DMS79 treated with DMSO at 0.1 percent for 48 hours (cell line): ENCODE measurements at places on chromosomes 3 and 15.

DNA sequence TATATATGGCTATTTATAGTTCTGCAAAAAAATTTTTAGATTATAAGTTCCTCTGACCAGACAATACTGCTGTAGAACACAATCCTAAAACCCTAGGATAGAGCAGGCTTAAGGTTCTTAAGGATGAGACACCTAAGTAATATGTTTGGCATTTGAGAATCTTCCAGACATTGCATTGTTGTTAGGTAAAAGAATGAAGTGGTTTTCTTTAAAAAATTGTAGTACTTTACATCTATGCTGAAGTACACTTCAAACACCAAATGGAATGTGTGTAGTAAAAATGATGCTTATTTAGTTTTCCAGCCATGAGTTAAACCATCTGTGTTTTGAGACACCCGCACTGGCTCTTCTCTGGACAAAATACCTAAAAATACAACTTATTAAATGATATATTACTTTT, 857.7 kb downstream of the OTOL1 start:
- DNase-seq: no peak

DNA sequence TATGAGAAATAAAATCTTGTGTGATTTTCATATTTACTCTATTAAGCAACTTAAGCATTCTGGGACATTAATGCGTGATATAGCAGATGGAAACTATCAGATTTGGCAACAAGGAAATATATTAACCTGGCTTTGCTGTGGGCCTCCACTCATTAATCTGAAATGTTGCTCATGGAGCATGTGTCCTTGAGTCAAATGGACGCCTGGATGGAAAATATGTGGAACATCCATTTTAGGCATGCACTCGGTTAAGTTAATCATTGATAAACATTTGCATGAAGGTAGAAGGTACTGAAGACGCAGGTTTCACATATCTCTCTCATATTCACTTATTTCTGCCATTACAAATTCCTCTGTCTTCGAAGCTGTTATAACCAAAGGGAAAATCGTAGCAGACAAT, 246.1 kb downstream of the NR2F2 start:
- DNase-seq: no peak

DNA sequence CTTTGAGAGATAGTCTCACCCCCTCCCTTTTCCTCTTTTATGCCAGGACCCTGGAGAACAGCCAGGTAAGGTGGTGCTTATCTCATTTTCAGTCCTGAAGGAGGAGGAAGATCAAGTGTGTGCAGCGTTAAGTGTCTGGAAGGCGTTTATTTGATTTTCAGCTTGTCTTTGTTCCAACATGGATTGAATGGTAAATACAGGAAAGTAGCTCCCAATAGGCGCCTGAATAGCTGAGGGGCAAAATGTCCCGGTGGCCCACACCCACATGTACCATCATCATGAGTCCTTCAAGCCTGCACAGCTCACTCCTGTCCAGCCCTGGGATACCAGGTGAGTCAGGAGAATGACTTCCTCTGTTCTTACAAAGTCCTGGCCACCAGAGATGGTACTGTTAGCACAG, 73.5 kb downstream of the CEMIP start:
- peak; percentile 28 for DNase-seq

DNA sequence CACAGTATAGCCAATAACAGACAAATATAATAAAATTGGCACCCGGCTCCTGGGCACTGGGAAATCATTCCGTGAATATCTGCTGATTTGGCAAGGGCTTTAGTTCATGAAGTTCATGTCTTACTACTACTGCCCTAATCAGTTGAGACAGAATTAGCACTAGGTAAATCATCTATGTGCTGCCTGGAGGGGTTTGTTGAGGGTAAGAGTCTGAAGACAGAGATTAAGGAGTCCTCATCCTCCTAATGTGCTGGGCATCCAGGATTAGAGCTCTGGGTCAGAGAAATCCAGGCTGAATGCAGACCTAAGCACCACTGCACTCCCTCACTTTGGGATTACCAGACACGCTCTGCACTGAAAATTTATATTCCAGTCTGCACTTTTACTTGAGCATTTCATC, 2.0 kb downstream of the SAMD7 start:
- DNase-seq: no peak

GRCh38 chr3:29614954-29615353, 334.1 kb downstream of the RBMS3 start:
- DNase-seq: no peak

- DNase-seq: peak; percentile 57
Measured at GRCh38 chr3:193572426-193572908, 17.8 kb upstream of the ATP13A4 start.

- DNase-seq: no peak
Measured at GRCh38 chr15:80242802-80243201, 9.2 kb downstream of the CTXND1 start.

DNA sequence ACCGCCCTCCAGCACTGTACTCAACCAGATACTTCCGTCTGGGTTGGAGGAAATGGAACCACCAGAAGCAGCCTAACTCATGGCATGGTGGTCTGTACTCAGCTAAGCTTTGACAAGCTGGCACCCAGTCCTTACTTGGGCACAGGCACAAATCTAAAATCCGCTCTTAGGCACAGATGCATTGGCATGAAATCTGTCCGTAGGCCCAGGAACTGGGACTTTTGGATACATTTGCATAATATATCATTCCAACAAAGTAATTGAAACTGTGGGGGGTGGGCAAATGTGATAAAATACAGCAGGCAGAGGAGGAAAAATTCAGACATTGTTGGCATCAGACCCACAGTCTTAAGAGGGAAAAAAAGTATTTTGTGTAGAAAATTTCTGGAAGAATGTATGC, 75.4 kb downstream of the C3orf85 start:
- DNase-seq: no peak

DNA sequence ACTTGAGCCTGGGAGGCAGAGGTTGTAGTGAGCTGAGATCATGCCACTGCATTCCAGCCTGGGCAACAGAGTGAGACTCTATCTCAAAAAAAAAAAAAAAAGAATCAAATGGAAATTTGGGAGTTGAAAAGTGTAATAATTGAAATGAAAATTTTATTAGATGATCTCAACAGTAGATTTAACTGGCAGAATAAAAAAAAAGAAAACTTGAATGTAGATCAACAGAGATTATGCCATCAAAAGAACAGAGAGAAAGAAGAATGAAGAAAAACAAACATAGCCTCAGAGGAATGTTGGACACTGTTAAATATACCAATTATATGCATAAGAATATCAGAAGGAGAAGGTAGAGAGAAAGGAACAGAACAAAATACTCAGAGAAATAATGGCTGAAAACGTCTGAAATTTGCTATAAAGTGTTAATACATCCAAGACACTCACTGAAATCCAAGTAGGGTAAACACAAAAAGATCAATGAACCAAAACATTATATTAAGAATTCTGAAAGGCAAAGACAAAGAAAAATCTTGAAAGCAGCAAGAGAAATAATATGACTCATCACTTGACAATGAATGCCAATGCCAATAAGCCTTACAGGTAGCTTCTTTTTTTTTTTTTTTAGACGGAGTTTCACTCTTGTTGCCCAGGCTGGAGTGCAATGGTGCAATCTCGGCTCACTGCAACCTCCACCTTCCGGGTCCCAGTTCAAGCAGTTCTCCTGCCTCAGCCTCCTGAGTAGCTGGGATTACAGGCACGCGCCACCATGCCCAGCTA, 14.6 kb upstream of the ELP6 start:
- DNase-seq: no peak

DNA sequence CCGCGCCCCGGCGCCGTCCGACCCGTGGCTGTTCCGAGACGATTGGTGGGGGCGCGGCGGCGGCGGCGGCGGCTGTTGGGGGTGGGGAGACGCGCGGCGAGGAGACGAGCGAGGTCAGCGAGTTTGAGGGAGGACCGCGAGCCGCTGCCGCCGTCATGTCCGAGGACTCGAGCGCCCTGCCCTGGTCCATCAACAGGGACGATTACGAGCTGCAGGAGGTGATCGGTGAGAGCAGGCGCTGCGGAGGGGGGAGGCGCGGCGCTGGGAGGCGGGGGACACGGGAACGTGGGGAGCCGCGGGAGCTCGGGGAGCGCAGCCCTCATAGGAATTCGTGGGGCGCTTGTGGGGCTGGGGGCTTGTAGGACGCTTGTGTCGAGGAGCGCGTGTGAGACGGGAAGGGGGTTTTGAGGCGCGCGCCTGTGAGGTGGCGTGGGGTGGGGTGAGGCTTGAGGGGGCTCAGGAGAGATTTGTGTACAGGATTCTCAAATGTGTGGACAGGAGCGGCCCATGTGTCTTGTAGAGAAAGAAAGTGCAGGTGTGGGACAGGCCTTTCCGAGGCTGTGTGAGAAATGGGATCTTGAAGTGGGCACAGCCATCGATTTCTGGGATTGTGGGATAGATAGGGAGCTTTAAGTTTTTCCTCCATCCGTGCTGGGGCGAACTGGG, 518 bp downstream of the OXSR1 start:
- DNase-seq: no peak

GRCh38 chr15:32864051-32864450, 146.2 kb downstream of the GREM1 start:
- DNase-seq: no peak
